ENCODE measurements at places on chromosomes 11 and 22.

DNA sequence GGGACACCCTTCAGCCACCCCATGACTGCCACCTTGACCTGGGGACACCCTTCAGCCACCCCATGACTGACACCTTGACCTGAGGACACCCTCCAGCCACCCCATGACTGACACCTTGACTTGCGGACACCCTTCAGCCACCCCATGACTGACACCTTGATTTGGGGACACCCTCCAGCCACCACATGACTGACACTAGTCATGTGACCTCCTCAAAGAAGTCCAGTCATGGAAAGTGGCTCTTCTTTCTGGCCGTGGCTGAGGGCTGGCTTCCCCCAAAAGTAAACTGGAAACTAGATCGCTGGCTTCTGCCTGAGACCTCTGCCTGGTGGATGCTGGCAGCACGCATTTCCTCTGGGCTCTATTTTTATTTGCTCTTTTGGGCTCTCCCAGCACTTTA lies 28.4 kb downstream of the ARFGAP2 start:
- DNase-seq: no peak

DNA sequence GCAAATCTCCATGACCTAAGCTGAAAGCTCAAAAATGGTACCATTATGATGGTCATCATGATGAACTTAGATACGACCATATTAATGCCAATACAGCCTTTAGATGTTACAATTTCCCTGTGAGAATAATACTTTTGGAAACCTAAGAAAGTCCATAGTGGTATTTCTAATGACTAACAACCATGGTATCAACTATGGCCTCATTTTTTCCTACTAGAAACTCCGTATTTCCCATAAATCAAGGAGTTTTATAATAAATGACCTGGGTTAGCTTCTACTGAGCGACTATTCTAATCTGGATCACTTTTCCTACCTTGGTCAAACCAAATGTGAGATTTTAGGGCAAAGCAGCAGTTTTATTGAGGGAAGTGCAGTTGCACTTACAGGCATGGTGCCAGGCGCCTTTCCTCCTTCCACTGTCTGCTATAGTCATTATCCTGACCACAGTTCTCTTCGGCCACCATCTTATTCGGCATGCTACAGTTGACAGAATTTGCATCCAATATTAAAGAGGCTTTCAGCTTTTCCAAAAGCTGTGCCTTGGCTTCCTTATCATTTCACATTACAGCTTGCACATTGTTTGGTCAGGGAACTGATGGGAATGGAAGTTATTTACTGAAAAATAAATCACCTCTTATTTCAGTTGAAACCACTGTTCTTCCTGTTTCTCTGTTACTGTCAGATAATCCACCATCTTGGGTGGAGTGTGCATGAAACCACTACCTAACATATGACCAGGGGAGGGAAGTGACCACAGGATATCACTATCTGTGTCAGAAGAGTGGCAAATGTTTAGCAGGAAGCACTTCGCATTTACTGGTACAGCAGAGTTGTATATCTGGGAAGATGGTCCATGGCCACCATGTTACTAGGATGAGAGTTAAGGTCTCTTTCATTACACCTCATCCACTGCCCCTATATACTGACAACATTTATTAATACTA lies 74.5 kb upstream of the PICALM start:
- no peak for DNase-seq

- DNase-seq: peak; percentile 75
These were observed 1.5 kb downstream of the MIAT start for GRCh38 chr22:26658671-26659478.

DNA sequence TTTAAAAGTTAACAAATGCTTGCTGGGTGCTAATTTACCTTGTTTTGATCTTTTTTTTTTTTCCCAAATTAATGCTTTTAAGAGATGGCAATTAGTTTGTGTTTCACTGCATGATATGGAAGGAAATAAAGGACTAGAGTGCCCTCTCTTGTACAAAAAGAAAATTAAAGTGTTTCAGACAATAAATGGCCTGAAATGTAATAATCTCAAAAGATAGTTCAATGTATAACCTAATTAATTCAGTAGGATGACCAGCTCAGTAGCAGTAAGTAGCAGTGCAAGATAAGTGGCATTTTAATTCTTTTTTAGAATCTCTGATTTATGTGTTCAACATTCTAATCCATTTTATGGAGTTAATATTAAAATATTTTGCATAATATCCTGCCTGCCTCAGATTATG lies 39.9 kb upstream of the MYO18B start:
- DNase-seq: no peak

DNA sequence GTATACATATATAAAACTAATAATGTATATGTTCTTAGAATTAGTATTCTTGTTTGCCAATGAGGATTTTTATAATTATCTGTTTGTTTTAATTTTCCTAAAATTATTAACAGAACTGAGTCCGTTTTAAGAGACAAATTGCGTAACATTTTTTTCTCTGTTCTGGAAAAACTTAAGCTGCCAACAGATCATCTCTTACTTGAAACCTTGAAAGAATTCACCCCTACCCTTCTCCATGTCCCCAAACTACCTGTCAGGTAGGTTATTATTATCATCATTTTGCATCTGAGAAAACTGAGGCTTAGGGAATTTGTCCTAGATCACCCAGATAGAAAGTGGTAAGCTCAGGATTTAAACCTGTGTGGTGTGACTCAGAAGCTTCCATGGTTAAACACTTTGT lies 14.7 kb downstream of the SLC5A4 start:
- no peak for DNase-seq

DNA sequence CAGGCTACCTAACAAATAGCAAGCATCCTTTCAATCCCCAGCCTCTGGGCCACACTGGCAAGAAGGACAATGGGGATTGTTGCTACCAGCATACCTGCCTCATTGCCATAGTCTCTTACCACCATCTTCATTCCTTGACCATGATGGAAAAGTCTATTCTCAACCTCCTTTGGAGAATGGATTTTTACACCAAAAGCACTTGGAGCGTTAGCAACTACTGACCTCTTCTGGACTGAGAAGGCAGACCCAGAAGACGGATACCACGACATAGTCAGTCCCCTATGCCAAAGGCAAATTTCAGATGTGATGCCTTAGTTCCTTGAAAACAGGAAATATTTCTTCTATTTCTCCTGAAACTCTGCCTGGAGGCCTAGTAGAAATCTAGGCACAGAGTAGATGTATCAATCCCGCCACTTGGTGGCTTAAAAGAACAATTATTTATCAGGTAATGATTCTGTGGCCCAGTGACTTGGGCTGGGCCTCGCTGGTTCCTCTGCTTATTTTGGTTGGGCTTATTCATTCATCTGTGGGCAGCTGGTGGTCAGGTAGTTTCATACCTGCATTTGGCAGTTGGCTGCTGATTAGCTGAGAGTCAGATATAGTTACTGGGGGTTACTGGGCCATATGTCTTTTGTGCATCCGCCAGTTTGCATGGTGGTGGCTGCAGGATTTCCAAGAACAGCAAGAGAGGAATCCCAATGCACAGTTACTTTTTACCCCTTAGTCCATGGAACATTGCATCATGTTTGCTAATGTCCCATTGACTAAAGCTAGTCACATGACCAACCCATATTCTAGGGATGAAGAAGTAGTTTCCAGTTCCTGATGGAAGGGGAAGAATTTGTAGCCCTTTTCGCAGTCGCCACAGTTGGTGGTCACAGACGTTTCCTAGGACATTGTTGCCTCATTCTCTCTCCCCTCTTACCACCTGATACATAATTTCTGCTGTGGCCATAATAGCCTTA lies 75.2 kb downstream of the DHCR7 start:
- DNase-seq: peak; percentile 16

DNA sequence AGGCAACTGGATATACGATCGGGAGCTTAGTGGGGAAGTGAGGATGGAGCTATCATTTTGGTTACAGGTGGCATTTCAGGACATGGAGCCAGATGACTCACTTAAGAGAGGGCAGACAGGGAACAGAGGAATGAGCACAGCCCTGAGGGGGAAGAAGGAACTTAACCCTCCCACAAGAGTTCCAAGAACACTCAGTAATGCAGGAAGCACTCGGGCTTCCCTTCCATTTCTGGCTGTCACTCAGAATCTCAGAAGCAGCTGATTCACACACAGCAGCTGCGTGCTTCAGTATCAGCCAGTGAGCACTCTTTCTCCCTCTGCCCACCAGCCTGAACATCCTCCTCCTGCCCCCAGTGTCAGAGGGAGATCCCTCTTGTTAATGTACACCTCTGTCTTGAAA lies 34.8 kb downstream of the EFCAB6 start:
- DNase-seq: no peak

DNA sequence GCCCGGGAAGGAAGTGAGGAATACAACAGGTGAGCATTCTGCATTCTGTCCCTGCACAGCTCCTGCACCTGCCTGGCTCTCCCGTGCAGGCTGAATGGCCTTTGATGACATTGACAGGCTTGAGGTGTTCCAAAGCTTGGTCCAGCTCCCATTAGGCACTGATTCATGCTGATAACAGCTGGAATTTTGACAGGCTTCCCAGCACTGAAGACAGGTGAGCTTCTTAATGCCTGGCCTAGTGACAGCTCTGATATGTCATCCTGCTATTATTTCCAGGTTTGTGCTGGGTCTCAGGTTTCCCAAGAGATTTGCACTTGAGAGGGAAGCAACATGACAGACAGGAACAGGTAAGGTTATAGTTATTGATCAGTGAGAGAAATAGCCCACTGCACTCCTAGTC lies 58.0 kb upstream of the MTNR1B start:
- DNase-seq: no peak

- DNase-seq: no peak
These were observed 227.6 kb downstream of the ST3GAL4 start for GRCh38 chr11:126583101-126583500.
